ENCODE measurements at places on chromosomes 3 and 15.

- no peak for DNase-seq
Observed at GRCh38 chr3:42052484-42053351, 38.4 kb upstream of the TRAK1 start.

GRCh38 chr3:157066335-157067098 lies 93.4 kb downstream of the CCNL1 start:
- DNase-seq = no peak

DNA sequence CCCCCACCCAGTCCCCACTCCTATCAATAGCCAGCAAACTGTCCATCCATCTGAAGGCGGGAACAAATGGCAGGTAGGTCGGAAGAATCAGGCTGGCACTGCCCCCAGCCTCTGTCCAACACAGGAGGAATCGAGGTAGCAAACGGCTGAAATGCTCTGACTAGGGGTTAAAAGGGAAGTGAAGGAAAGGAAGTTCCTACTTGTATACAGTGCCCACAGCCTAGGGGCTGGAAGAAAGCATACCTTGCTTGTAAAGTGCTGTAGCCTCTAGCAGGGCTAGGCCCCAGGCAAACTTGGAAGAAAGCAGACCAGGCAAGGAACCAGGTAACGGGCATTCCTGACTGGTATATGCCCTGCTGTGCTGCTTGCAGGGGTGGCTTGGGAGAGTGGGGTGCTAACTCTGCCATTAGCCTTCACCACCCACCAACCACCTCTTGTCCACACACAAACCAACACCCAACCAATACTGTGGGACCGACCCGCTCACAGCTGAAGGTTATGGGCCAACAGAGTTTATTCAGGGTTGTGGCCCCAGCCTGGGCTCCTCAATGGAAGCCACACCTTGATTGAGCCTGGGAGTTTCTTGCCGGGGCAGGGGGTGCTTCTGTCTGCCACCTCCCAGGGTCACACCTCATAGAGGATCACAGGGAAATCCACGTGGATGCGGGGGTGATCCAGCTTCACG lies 2.4 kb downstream of the TUSC2 start:
- DNase-seq = no peak

DNA sequence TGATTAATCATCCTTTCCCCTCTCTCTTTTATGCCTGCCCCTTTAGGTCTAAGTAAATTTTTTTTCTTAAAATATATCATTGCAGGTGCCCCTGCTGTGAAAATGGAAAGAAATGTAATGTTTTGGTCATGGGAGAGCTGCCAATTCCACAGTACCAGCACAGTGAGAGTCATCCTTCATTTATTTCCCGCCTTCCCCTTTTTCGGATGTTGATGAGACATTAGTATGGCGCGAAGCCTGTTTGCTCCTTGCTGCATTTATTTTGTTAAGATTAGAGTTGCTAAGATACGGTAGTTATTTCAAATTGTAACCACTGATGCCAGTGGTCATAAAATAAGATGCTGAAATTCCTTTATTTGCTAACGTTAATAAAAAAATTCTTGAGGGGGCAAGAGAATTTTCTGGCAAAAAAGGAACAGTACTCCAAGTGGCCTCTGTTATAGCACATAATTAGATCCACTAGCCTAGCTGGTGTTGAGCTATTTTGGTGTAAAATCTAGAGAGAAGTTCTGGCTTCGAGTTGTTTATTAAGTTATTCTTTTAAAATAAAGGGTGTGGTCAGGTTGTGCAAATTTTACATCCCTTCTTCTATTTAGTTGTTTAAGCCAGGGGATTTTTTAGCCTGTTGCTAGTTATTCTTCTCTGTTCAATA lies 62.8 kb downstream of the MDFIC2 start:
- peak; percentile 73 for DNase-seq

- no peak for DNase-seq
Observed at GRCh38 chr3:12615266-12615665, 48.7 kb downstream of the RAF1 start.

- DNase-seq = no peak
Observed at GRCh38 chr3:49745986-49746385, 22.2 kb upstream of the GMPPB start.

DNA sequence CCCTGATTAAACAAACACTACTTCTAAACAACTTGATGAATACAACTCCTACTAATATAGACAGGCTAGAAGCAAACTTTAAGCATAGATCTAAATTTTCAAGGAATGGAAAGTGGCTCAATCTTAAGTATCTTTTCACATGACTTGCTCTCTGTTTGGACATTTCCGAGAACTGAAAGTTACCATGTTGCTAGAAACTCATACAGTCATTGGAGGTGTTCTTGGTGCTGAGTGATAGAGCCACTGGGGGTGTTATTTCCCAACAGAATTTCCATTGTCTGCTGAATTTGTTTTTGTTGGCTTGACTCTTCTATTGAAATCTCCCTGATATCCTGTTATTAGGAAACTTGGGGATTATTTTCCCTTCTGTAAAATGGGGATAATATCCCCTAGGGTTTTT lies 264.5 kb upstream of the RASGRP1 start:
- DNase-seq = no peak

GRCh38 chr3:15159501-15160136 lies 46.4 kb upstream of the CAPN7 start:
- DNase-seq = no peak

DNA sequence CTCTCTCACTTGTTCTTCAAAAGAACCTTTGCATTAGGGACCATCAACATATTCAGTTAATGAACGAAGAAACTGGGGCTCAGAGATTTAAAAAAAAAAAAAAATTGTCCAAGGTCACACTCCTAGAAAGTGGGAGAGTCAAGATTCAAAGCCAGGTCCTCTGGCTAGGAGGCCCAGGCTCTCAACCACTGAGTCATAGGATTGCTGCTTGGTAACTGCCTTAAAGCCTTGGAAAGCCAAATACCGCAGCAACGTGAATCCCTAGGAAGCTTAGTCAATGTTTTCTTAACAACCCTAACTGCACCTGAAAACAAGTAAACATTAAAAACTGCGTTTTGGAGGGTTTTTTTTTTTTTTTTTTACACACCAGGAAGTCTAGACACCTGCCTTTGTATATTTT lies 156.8 kb downstream of the WNT5A start:
- DNase-seq = peak; percentile 29

GRCh38 chr3:100463002-100463401 lies 29.4 kb upstream of the TMEM45A start:
- DNase-seq = peak; percentile 67
